CD8-positive, alpha-beta T cell (primary cell): ENCODE measurements at places on chromosomes 4 and X. TPM values are rescaled to one million over a fixed set of nuclear protein-coding genes. Genes with fewer than 3 reads are reported as not detected.

- no peak for DNase-seq
Measured at GRCh38 chrX:23497919-23498318, 163.3 kb downstream of the PTCHD1 start.

The ZDHHC15 gene
- total RNA-seq, result 0.24 TPM

GRCh38 chr4:26342328-26343037 is 21.7 kb downstream of the RBPJ start:
- no peak for DNase-seq

The IL1RAPL1 gene
- not detected for total RNA-seq

The MAGEC3 gene
- total RNA-seq, result not detected

DNA sequence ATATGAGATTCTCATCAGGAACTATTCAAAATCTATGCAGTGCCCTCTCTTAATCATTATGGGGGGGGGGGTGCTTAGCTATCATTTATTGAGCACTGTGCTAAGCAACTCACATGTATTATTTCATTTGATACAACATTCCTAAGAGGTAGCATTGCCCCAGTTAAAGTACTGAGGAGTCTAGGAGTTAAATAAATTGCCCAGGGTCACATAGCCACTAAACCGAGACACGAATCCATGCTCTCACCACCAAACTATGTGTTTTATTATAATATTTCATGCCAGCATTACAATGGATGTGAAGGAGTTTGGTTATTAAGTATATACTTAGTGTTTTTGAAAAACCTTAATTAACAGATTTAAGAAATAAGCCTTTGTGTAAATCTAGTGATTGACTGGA is 131.4 kb downstream of the CBR4 start:
- DNase-seq, result no peak

- DNase-seq, result no peak
Measured at GRCh38 chr4:87316961-87317360, 5.7 kb downstream of the HSD17B13 start.

DNA sequence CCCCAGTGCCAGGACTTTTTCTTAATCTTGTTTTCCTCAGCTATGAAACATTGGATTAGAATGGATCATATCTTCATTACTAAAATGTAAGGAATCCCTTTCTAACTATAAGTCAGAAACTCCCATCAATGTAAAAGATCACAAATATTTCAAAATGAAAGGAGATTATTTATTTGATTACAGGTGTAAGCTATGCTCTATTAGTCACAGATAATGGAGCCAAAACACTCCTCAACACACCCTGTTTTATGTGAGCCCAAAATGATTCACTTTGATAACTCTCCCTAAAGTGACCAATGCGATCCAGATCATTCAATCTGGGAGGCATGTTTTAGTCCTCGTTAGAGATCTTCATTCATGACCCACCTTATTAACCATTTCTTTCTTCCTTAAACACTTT is 566.7 kb upstream of the TENM3 start:
- DNase-seq, result no peak

The DCLK2 gene
- total RNA-seq, result not detected

The MAGEB10 gene
- not detected for total RNA-seq

The HSD17B13 gene
- 0.27 TPM for total RNA-seq

GRCh38 chrX:103063191-103063845 is 653 bp downstream of the BEX1 start:
- no peak for DNase-seq

DNA sequence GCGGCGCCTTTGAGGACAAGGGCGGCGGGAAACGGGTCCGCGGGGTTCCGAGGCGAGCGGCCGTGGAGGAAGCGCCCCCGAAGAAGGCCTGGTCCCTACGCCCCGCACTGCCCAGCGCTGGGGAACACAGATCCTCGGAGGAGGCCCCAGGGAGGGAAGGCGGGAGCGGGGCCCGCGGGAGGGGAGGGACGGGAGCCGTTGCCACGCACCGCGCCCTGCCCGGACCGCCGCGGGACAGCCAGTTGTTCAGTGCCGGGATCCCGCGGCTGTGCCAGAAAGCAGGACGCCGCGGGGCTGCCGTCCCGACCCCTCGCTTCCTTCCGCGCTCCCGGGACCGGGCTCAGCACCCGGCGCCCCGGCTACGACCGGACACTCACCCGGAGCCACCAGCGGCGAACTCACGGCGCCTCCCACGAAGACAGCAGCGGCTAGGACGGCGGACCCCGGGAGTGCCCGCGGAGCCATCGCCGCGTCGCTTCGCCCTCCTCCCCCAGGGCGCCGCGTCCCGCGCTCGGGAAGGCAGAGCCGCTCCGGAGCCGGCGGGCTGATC is 278 bp downstream of the RELL1 start:
- DNase-seq, result peak; percentile 68

DNA sequence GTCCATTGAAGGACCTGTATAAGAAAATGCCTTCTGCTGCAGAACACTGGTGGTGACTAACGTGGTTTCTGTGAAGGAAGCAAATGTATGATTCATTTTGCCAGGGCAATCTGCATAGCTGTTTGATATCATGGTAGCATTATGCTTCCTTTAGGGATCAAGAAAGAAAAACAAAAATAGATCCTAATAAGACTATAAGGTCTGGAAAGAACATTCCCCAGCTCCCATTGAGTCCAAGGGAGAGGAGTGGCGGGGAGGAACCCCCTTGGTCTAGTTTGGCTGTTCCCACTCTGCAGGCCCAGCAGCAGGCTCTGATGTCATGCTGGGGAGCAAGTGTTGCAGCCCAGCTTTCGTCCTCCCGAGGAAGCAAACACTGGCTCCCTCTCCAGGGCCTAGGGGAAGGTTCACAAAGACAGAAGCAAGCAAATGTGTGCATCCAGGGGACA is 154.5 kb upstream of the GALNT7 start:
- no peak for DNase-seq

DNA sequence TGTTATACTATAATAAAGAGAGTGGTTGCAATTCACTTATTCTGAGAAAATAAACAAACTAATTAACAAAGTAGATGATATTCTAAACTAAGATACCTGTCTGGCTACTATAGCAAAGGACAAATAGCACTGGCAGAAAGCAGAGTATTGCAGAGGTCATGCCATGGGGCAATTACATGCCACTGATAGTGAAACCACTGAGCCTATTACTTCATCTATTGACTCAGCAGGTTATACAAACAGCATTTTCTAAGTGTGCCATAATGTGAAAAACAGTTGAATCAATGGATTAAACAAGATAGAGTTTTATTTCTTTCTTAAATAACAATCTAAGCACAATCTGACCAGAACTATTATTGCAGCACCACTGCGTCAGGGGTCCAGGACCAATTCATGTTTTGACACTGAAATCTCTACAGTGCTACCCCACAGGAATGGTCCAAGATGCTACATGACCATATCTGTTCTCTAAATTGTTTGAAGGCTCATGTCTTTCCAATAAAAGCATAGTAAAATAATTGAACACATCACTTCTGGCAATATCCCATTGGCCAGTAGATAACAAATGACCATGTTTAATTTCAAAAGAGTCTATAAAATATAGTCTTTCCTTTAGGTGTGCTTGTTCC is 389.5 kb upstream of the GRID2 start:
- no peak for DNase-seq

GRCh38 chr4:680928-681645 is 6.7 kb downstream of the MYL5 start:
- peak; percentile 71 for DNase-seq

DNA sequence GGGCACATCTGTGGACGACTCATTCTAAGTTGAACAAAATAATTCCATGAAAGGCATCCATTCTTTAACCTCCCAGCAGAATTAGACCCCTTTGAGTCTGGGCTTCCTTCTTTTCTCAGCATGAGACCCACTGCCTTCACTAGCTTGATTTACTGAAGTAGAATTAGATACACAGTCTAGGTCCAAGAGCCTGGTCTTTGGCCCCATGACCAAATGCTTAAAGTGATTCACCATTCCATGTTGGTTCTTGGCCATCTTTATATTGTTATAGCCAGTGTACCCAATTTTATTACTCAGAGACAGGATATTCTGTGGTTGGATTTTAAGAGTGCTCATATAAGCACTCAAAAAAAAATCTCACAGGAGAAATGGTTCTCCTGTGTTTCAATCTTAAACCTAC is 155.3 kb upstream of the GPC4 start:
- no peak for DNase-seq

- DNase-seq, result no peak
Measured at GRCh38 chrX:110346681-110347080, 12.0 kb upstream of the RTL9 start.

The GAGE12G gene
- not detected for total RNA-seq
